Neural crest cell (in vitro differentiated cells): ENCODE measurements at places on chromosomes 3 and 15.

DNA sequence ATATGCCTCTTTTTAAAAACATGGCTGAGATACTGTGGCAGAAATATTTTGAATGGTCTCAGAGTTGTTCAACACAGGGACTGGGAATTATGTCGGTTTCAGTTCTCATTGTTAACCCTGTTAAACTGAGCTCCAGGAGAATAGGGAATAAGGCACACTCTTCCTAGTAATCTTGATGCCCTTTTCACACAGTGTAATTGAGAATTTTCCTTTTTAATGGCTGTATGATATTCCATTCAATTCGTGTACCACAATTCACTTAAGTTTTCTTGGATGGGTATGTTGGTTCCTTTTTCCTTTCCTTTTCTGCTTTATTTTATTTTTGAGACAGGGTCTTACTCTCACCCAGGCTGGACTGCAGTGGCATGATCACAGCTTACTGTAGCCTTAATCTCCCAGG is 33.7 kb upstream of the BCL2L10 start:
- no peak for DNase-seq

GRCh38 chr15:29312387-29312786 is 42.8 kb upstream of the NSMCE3 start:
- no peak for DNase-seq

DNA sequence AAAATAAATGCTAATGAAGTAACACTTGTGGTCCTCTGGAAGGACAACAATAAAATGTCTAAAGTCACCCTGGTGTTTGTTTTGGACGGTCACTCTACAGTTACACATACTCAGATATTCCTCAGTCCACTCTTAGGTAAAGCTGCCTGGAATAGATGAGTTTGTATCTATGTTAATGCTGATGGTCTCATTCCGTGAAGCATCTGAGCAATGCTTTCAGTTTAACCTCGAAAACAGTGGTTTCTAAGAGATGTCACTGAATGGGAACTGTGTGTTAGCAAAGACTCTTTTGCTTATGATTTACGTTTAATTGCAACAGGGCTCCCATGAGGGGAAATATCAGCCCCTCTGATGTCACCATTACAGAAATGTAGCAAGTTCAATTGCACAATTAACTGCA is 49.1 kb downstream of the FBN1 start:
- DNase-seq: no peak

GRCh38 chr15:40511472-40512133 is 40.8 kb downstream of the CHST14 start:
- DNase-seq: peak; percentile 45

DNA sequence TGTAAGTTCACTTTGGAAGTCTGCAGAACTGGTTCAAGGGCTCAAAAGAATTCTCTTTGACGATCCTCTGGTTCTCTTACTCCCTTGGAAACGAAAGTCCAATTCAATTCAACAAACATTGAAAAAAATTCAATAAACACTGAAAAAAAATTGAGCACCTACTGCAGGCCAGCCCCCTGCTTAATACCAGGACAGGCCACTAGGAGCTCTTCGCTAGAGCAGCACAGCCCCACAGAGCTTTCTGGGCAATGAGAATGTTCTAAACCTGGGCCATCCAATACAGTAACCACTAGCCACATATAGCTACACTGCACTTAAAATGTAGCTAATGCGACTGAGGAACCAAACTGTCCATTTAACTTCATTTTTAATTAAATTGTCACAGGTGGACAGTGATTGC is 50.4 kb upstream of the DCLK3 start:
- DNase-seq: no peak

DNA sequence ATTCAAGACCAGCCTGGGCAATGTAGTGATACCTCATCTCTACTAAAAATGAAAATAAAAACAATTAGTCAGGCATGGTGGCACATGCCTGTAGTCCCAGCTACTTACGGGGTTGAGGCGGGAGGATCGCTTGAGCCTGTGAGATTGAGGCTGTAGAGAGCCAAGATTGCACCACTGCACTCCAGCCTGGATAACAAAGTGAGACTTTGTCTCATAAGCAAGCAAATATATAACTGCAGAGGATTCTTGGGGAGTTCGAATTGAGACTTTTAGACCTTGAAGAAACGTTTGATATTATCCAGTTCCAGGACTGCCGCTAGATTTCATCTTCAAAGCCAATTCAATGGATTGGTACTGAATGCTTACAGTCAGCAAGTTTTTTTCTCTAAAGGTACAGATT is 11.9 kb upstream of the RARB start:
- no peak for DNase-seq

DNA sequence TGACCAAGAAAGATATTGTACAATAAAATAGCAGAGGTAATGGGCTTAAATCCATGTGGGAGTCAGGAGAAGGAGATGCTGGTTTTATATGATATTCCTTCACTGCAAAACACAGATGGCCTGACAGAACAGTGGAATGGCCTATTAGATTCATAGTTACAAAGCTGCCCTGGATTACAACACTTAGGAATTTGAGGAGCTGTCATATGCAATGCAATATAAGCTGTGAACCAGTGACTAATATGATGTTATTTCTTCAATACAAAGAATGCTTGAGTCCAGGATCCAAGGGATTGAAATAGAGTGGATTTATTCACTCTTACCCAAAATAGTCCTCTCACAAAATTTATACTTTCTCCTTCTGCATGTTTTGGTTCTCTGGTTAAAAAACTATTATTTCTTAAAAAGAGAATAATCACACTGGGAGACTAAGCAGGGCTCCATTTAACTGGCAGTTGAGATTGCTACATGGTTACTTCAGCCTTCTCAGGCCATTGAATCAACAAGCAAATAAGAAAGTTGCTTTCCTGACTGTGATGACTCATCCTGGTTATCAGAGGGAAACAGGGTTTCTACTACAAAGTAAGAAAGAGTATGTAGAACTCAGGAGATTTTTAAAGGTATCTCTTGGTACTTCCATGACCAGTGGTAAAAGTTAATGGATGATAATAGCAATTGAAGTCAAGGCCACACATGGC is 79.8 kb upstream of the ZPLD1 start:
- DNase-seq: no peak

- no peak for DNase-seq
These were observed 68.7 kb downstream of the SLTM start for GRCh38 chr15:58864602-58865424.
